ENCODE measurements at places on chromosomes 2 and 18.

DNA sequence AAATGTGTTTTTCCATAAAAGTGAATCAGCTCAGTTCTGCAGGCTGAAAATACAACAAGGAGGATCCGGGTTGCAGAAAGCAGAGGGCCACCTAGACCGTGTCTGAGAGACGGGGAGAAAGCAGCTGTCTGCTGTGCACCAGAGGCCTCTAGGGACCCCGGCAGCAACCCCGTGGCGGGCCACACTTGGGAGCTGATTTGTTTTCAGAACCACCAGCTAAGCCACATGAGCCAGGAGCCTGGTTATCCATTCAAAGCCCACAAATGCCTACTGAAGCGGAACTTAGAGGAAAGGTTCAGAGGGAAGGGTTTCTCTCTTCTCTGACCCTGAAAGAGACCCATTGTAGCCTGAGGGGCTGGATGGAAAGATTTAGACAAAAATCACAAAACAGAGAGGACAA, 28.4 kb upstream of the ID2 start:
- DNase-seq = no peak

DNA sequence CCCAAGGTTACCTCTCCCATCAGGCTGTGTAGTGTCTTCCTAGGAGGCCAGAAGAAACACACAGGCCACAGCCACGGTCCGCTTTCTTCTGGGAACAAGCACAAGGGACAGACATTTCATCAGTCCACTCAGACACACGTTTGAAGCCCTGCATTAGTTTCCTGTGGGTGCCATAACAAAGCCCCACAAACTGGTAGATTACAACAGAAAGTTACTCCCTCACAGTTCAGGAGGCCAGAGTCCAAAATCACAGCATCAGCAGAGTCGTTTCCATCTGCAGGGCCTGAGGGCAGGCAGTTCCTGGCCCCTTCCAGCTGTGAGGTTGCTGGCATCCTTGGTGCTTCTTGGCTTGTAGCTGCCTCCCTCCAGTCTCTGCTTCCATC, 8.8 kb upstream of the PRLH start:
- no peak for DNase-seq

- DNase-seq = no peak
These were observed 6.6 kb downstream of the ERFE start for GRCh38 chr2:238165288-238165921.

DNA sequence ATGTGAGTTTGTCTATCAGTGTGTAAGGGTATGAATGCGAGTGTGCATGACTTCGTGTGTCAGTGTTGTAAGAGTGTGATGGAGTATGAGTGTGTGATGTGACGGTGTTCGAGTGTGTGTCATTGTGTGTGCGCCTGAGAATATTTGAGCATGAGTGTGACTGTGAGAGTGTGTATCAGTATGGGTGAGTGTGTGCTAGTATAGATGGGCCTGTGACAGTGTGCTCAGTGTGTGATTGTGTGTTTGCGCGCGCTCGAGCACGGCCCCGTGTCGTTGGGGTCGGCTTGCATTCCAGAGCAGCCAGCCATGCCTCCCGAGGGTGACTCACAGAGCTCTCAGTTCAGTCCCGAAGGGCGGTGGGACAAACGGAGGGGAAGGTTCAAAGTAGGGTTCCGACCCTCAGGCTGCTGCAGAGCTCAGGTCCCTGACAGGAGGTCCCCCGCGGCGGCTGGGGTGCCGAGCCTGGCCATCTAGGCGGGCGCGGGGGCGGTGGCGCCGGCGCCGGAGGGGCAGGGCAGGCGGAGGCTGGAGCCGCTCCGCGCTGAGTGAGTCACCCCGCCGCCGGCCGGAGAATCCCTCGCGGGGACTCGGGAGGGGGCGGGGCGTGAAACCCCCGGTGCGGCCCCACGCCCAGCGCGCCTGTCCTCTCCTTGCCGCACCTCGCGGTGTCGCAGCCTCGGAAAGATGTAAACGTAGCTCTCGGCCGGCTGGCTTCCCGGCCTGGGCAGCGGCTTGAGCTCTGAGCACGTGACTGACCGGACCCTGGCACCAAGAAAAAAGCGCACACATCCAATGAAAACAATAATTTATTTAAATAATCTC, 3.8 kb downstream of the DLX2 start:
- no peak for DNase-seq

DNA sequence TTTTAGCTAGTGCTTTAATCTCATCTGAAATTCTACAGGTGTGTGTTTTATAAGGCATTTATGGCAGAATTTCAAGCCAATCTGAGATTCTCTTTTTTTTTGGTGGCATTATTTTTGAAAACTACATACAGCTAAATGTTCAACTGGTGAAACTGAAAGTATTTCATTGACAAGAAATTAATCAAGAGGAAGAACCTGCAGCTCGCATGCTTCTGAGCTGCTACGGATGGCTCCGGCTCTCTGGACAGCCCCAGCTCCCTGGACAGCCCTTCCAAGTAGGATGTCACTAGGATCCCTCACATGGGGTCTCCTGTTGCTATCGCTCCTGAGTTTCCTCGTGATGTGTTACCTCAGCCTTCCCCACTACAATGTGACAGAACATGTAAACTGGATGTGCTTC, 46.4 kb downstream of the AAK1 start:
- DNase-seq = no peak

GRCh38 chr2:217106650-217107014, 246.8 kb upstream of the TNP1 start:
- DNase-seq = no peak
